ENCODE measurements at places on chromosomes 6 and 20. TPM values are rescaled to one million over a fixed set of nuclear protein-coding genes. Genes with fewer than 3 reads are reported as not detected.

DNA sequence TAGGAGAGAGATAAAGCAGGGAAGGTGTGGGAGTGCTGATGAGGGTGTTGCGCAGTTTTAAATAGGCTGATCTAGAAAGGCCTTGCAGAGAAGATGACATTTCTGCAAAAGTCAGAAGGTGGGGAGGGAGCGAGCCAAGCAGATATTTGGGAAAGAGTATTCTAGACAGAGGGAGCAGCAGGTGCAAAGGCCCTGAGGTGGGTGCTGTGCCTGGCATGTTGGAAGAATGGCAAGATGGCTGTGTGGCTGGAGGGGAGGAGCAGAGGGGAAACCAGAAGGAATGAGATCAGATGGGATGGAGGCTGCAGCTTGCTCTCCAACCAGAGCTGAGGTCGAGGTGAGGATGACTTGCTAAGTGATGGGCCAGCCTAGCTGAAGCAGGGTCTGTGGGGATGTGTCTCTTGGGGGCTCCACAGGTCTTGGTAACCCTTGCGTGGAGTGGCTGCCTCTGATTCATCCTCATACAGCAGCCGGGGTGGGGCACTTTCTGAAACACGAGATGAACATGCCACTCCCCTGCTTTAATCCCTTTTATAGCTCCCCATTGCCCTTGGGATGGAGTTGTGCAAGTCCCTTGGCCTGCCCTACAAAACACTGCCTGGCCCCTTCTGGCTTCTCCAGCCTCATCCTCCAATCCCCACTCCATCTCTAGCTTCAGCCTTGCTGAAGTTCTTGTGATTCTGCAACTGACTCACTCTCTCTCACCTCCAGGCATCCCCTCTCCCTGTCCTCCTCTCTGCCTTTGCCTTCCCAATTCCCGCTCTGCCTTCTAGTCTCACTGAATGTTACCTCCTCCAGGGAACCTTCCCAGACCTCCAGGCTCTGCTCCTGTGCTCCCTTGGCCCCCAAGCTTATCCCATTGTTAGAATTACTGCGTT is 94.1 kb downstream of the CDH22 start:
- DNase-seq, result no peak

DNA sequence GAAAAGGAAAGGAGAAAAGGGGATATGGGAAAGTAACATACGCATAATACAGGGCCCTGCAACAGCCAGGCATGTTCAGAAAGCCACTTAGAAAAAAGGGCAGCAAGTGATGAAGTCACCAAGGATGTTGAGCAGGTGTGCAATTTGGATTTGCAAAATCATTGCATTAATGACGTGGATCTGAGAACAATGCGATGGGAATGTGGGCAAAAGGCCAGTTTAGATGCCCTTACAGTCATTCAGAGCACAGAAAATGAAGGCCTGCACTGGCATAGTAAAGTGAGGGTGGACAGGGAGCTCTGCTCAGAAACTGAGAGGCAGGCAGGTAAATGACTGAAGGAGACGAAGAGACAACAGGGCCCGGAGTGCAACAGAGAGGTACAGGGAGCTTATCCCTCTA is 123.7 kb upstream of the NHSL1 start:
- no peak for DNase-seq

Gene C6orf58
- not detected for total RNA-seq

Gene CYB5R4
- 7.5 TPM for total RNA-seq

Gene GPSM3
- total RNA-seq, result 3.4 TPM

Gene DLL1
- total RNA-seq, result 0.18 TPM

GRCh38 chr6:111588366-111588765 is 17.3 kb downstream of the TRAF3IP2 start:
- no peak for DNase-seq

- no peak for DNase-seq
These were observed 35.7 kb downstream of the CITED2 start for GRCh38 chr6:139338795-139339194.

DNA sequence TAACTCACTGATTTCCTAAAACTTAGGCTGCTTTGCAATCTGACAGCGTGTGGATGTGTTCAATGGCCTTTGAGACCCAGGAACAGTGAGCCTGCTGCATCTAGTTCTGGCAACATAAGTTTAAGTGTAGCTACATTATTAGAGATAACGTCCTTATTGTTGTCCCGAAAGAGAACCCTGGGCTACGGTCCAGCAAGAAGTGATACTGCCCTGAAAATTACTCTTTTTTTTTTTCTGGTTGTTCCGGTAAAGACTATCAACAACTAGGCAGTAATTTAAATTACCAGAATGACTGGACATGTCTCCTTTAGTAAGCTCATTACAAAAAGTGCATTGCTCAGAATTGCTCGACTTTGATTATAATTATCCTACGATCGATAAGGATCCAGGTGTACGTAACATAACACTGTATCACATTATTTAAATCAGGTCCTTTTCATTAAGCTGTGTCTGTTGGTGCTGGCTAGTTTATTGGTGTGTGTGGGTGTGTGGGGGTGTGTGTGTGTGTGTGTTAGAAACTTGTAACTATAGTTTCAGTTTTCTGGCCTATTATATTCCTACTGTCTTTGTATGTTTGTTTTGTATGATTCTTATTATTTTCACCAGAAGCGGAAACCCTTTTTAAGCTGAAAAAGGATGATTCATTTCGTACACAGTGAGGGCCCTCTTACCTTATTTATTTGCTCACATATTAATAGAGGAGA is 3.0 kb downstream of the TSHZ2 start:
- DNase-seq, result no peak

GRCh38 chr6:6820641-6821238 is 232.2 kb downstream of the LY86 start:
- peak; percentile 53 for DNase-seq

GRCh38 chr6:20915626-20916025 is 381.4 kb downstream of the CDKAL1 start:
- DNase-seq, result no peak

- no peak for DNase-seq
These were observed 4.5 kb downstream of the ATXN1 start for GRCh38 chr6:16756660-16757255.

GRCh38 chr20:34980543-34981233 is 25.0 kb downstream of the MYH7B start:
- DNase-seq, result peak; percentile 36

Gene FAM83C
- total RNA-seq, result not detected

DNA sequence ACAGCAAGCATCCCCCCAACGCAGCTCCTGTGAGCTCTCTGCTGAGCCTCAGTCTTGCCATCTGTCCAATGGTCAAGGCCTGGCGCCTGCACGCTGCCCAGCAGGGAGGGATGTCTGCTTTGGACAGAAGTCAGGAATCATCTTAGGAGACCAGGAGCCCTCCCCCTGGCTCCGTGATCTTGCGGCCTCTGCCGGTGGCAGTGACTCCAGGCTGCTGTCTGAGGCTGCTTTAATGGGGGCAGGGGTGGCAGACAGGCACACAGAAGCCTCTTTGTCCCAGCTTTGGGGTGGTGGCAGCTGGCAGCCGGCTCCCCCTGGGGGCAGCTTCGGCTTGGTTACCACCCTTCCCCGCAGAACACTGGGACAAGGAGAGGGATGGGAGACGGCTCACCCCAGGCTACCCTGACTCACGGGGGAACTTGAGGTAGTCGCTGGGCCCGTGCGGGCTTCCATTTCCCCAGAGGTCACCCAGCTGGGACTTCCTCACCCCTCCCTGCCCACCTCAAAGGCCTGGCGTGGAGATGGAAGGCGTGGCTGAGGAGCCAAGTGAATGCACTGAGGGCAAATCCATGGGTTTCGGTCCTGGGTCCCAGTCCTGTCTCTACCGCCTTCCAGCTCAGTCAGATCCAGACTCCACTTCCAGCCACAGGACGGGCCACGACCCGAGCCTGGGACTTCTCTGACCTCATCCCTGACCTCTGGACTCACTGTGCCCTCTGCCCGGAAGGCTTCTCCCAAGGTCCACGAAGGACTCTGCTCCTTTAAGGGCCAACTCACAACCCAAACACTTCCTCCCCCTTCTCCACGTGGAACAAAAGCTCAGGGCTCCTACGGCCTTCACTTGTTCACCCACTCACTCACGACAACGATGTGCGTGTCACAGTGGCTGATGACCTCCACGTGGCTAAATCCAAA is 14.8 kb downstream of the PEDS1 start:
- no peak for DNase-seq

Measured in G401 (cell line).